Right renal cortex interstitium (tissue), 3 donors: ENCODE measurements at places on chromosomes 3 and 15. TPM values are rescaled to one million over a fixed set of nuclear protein-coding genes. Genes with fewer than 3 reads are reported as not detected.

UCN2 gene
- 0.25 TPM for polyA plus RNA-seq

TMIE gene
- polyA plus RNA-seq, result 1.1 TPM

HYAL1 gene
- 7.1 TPM for polyA plus RNA-seq

CTDSPL2 gene
- polyA plus RNA-seq, result 64.0 TPM

SIDT1 gene
- 3.0 TPM for polyA plus RNA-seq

HTR3E gene
- not detected for polyA plus RNA-seq

KBTBD12 gene
- polyA plus RNA-seq, result 1.9 TPM

SUCNR1 gene
- 14.7 TPM for polyA plus RNA-seq

CD200R1 gene
- polyA plus RNA-seq, result 1.3 TPM

IQCH gene
- polyA plus RNA-seq, result 6.9 TPM

FOXB1 gene
- polyA plus RNA-seq, result 0.08 TPM

ATP2C1 gene
- 153 TPM for polyA plus RNA-seq

RBP2 gene
- polyA plus RNA-seq, result 0.18 TPM

MUSTN1 gene
- polyA plus RNA-seq, result 0.45 TPM

GOLGA8O gene
- 0.64 TPM for polyA plus RNA-seq

DPPA4 gene
- polyA plus RNA-seq, result 5.2 TPM

OR4F6 gene
- polyA plus RNA-seq, result not detected

TRH gene
- polyA plus RNA-seq, result 0.21 TPM

GPR149 gene
- polyA plus RNA-seq, result not detected

FBXW12 gene
- 0.33 TPM for polyA plus RNA-seq

OR5K2 gene
- polyA plus RNA-seq, result 0.53 TPM

SMCO1 gene
- polyA plus RNA-seq, result 0.08 TPM

SLC38A3 gene
- polyA plus RNA-seq, result 6.8 TPM

PLCL2 gene
- polyA plus RNA-seq, result 16.6 TPM

TIMP4 gene
- 0.99 TPM for polyA plus RNA-seq

SAMD7 gene
- not detected for polyA plus RNA-seq
